NCI-H460 (cell line): ENCODE measurements at places on chromosomes 2 and 18. TPM values are rescaled to one million over a fixed set of nuclear protein-coding genes. Genes with fewer than 3 reads are reported as not detected.

MEX3C gene
- 53.0 and 53.5 TPM in 2 replicates for total RNA-seq

CHRNG gene
- not detected in 2 replicates for total RNA-seq

FAM237A gene
- total RNA-seq = not detected in 2 replicates

HOXD8 gene
- total RNA-seq = 11.7 and 13.9 TPM in 2 replicates

VWC2L gene
- not detected in 2 replicates for total RNA-seq

FBXO15 gene
- 1.1 and 1.5 TPM in 2 replicates for total RNA-seq

ZBTB7C gene
- total RNA-seq = 0.09 and 0.35 TPM in 2 replicates

DCC gene
- 0.03 and 0.05 TPM in 2 replicates for total RNA-seq

MAP2 gene
- total RNA-seq = 22.7 and 28.0 TPM in 2 replicates

C2orf66 gene
- 0.58 and 0.84 TPM in 2 replicates for total RNA-seq

MPHOSPH10 gene
- 29.9 and 35.4 TPM in 2 replicates for total RNA-seq

DSG3 gene
- not detected in 2 replicates for total RNA-seq

PSTPIP2 gene
- 2.7 and 3.0 TPM in 2 replicates for total RNA-seq

PJVK gene
- total RNA-seq = 0.40 and 1.0 TPM in 2 replicates

HDLBP gene
- total RNA-seq = 603 and 606 TPM in 2 replicates

RAB6C gene
- not detected in 2 replicates for total RNA-seq

PKDCC gene
- total RNA-seq = 1.9 and 2.1 TPM in 2 replicates

SLC14A1 gene
- not detected in 2 replicates for total RNA-seq

RAB12 gene
- 45.5 and 47.5 TPM in 2 replicates for total RNA-seq

CDH2 gene
- total RNA-seq = 0.77 and 1.2 TPM in 2 replicates

SLC9A2 gene
- total RNA-seq = 19.3 and 20.1 TPM in 2 replicates

CXCR1 gene
- not detected in 2 replicates for total RNA-seq

FAM161A gene
- total RNA-seq = 6.5 and 8.4 TPM in 2 replicates

CMPK2 gene
- 0.17 and 0.40 TPM in 2 replicates for total RNA-seq
